Glutamatergic neuron (in vitro differentiated cells): ENCODE measurements at places on chromosomes 12 and 14.

DNA sequence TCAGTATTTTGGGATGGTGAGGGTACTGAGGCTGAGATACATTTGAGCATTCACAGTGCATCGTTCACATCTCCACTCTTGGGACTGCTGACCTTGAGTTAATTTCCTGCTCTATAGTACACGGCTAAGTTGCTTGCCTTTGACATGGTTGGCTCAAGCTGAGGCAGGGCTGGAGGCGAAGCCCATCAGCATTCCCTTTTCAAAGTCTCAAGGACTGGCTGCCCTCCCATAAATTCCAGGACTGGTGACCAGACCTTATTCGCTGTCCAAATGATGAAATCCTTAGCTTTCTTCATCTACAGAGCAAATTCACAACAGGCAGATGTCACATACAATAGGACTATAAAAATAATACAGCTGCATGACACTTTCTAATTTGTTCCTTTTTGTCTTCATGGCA is 85.9 kb downstream of the SSPN start:
- DNase-seq = no peak

- DNase-seq = peak; percentile 89
Measured at GRCh38 chr12:55019784-55020183, at the start of gene NEUROD4. Gene NEUROD4, plus strand, starts transcription at chr12:55019974. Its CDS starts 6,466 bp downstream, at chr12:55026440.

GRCh38 chr14:64683264-64683663 is 21.0 kb upstream of the PLEKHG3 start:
- DNase-seq = no peak

DNA sequence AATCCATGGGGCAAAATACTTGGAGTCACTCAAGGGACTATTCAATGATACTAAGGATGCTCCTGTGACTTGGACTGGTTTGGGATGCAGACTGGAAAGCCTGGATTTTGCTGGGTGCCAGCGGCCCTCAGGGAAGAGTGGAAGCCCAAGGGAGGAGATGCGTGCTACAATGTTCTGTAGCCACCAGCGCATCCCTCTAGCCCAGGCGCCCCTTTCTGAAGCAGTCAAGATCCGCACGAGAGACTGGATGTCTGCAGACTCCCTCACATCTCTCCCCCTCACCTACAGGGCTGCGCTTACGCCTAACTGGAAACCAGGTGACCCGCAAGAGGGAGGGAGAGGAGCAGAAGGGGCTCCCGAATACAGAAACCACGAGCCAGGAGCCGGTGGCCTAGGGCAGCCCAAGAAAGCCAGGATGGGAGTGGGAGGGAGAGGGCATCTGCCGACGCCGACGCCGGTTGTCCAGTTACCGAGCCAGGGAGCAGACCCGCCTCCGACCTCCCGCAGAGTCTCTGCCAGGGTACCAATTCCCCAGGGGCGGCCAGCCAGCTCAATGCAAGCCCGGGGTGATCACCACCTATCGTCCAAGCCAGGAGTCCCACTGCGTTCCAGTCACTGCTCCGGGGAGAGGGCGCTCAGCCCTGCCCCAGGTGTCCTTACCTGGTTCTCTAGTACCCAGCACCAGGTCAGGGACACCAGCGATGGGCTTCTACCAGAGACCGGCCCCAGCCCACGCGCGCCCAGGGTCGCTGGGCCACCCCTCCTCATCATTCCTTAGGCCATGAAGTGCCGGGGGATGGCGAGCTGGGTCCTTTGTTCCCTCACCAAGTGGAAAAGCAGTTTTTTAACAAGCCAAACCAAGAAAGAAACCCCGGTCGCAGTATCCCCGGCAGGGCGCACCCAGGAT is 1.2 kb downstream of the NTN4 start:
- peak; percentile 50 for DNase-seq
